A549 treated with CORT108297 at 1 μM for 4 hours (cell line): ENCODE measurements at places on chromosomes 13 and 19. TPM values are rescaled to one million over a fixed set of nuclear protein-coding genes. Genes with fewer than 3 reads are reported as not detected.

The MAST3 gene
- 1.7 to 2.6 TPM (median 2.3 TPM) in 5 replicates for total RNA-seq

The C13orf46 gene
- 0.08 to 0.20 TPM (median 0.19 TPM) in 5 replicates for total RNA-seq

The GPR12 gene
- total RNA-seq, result not detected in 5 replicates

The LILRB2 gene
- total RNA-seq, result 0.05 to 0.13 TPM (median 0.09 TPM) in 3 of 5 replicates, not detected in the others

The FUZ gene
- 12.8 to 15.6 TPM (median 15.3 TPM) in 5 replicates for total RNA-seq

The GPR4 gene
- 0.06 to 0.13 TPM (median 0.10 TPM) in 5 replicates for total RNA-seq

The CRB3 gene
- total RNA-seq, result 3.0 to 6.1 TPM (median 5.2 TPM) in 5 replicates

The CGB5 gene
- total RNA-seq, result 0.60 to 1.9 TPM (median 0.88 TPM) in 5 replicates

The EBI3 gene
- total RNA-seq, result 2.8 to 5.2 TPM (median 3.2 TPM) in 5 replicates

The TEX29 gene
- 0.13 to 0.29 TPM in 2 of 5 replicates, not detected in the others for total RNA-seq

The CYP4F12 gene
- total RNA-seq, result 1.4 to 2.0 TPM (median 1.7 TPM) in 5 replicates

The ZNF177 gene
- 0.38 to 0.69 TPM (median 0.57 TPM) in 5 replicates for total RNA-seq

The ZNF724 gene
- 0.58 to 0.89 TPM (median 0.79 TPM) in 5 replicates for total RNA-seq

The ERICH4 gene
- total RNA-seq, result 0.09 TPM in 1 of 5 replicates, not detected in the others

The ANKRD10 gene
- 45.7 to 52.1 TPM (median 47.4 TPM) in 5 replicates for total RNA-seq

The CIC gene
- total RNA-seq, result 44.4 to 64.0 TPM (median 60.3 TPM) in 5 replicates

The KLK4 gene
- total RNA-seq, result 0.08 to 0.39 TPM (median 0.11 TPM) in 5 replicates

The ZNF776 gene
- 4.6 to 6.6 TPM (median 5.4 TPM) in 5 replicates for total RNA-seq

The EIF3K gene
- total RNA-seq, result 671 to 1,000 TPM (median 735 TPM) in 5 replicates

The SYDE1 gene
- 12.4 to 18.4 TPM (median 16.3 TPM) in 5 replicates for total RNA-seq

The GRK1 gene
- not detected in 5 replicates for total RNA-seq

The SH2D3A gene
- total RNA-seq, result 12.2 to 17.1 TPM (median 15.4 TPM) in 5 replicates

The LGI4 gene
- total RNA-seq, result 0.08 to 0.22 TPM (median 0.16 TPM) in 5 replicates

The SUCLA2 gene
- 25.6 to 35.8 TPM (median 29.1 TPM) in 5 replicates for total RNA-seq

The IGFL2 gene
- 0.32 to 1.3 TPM (median 0.74 TPM) in 5 replicates for total RNA-seq

The ATXN8OS gene
- total RNA-seq, result not detected in 5 replicates

The CLDND2 gene
- total RNA-seq, result 6.1 to 12.5 TPM (median 10.5 TPM) in 5 replicates

The GPI gene
- 654 to 735 TPM (median 723 TPM) in 5 replicates for total RNA-seq

The NFIC gene
- total RNA-seq, result 34.1 to 44.3 TPM (median 43.3 TPM) in 5 replicates

The ZNF836 gene
- 0.68 to 1.4 TPM (median 0.82 TPM) in 5 replicates for total RNA-seq
